NCI-H69 (cell line): ENCODE measurements at places on chromosomes 5 and 9.

DNA sequence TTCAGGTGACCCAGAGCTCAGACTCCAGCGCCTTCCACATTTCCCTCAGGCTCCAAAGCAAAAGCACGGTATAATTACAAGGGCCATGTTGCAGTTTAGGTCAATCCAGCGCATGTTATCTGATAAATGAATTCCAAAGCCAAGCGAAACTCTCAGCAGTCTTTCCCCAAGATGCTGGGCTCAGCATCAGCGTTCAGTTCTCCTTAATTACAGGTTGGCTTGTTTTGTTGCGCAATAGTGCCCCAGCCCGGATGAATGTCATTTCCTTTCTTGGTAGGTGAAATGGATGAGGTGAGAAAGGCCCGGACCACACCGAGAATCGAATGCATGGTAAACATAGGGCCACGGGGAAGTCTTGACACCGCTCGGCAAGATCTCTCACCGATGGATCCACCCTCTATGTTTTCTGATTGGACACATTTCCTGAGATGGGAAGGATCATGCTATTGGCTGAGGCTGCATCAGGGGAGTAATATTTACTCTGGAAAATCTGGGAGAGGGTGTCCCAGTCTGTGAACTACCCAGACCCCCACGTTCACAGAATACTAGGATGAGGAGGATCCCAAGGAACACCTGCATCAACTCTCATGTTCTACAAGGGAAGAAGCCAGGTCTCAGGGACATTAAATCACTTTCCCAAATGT, 221.2 kb upstream of the ANKRD55 start:
- DNase-seq, result peak; percentile 64

DNA sequence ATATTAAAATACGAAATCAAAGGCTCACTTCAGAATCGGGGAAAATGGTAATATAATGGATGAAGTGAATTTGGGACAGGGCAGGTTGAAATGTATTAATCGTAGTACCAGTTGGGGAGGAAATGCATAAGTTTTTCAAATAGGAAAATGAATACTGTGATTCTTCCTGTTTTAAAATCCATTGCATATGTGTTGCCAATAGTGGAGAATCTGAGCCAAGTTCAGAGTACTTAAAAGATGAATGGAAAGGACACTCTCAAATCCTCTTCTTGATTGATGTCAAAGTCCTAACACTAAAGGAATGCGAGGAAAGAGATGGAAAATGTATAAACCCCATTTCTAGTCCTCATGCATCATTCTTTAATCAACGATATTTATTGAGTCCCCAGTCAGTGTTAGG, 160.9 kb upstream of the CCNG1 start:
- no peak for DNase-seq

- DNase-seq, result no peak
Measured at GRCh38 chr9:130536701-130537107, 42.7 kb upstream of the FUBP3 start.

DNA sequence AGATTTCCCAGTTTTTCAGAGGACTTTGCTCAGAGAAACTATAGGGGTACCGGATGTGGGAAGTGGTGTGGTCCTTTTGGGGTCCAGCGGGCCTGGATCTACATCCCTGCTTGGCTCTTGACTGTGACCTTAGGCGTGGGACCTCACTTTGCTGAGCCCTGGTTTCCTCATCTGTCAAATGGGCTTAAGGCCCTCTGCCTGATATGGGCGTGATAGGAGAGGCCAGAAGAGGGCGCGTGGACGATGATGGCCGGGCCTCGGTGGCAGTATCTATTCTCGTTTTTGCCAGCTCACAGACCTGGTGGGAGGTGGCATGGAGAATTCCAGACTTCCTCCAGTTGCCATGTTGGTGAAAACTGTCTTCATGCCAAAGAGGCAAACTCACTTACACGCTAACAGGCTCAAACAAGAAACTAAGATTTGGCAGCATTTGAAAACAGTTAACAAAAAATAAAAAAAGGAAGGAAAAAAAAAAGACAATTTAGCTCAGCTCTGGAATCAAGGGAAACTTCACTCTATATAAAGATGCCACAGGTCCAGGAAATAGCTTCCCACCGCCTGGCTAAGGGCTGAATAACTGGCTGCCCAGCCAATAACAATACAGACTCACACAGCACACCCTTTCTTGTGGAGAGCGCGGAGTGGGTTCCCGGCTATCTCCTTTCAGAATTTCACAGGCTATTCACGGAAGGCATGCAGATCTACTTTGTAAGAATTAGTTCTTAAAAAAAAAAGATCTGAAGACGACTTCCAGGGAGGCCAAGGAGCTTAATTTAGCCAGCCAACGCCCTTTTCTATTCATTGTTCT, 1.7 kb downstream of the SH3PXD2B start:
- no peak for DNase-seq

- peak; percentile 65 for DNase-seq
Measured at GRCh38 chr5:51392689-51393199, 9.5 kb downstream of the ISL1 start.

GRCh38 chr9:38227061-38227540, 158.1 kb upstream of the SHB start:
- DNase-seq, result peak; percentile 99

DNA sequence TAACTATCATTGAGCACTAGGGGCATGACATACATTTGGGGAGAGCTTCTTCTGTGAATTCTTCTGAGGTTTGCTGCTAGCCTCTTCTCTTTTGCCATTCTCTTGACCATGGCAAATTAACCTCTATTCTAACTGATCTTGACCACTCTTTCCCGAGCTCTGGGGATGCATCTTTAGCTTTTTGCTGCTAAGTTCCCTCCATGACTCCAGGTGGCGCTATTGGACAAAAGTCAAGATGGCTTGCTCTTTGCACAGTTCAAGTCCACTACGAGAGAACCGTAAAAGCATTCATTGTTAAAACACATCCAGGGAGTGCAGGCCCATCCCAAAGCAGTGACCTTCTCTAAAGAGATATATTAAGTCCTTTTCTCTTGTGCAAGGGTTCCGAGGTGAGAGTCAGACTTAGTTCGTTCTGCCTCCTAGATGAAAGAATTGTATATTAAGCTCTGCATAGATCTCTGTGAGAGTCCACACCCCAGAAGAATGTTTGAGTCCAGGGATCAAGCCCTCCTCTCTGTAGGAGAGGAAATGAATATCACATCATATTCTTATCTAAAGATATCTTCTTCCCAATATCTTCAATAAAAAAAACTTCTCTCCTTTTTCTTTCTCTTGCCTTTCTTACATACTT, 1152.9 kb upstream of the CDH6 start:
- DNase-seq, result peak; percentile 91

DNA sequence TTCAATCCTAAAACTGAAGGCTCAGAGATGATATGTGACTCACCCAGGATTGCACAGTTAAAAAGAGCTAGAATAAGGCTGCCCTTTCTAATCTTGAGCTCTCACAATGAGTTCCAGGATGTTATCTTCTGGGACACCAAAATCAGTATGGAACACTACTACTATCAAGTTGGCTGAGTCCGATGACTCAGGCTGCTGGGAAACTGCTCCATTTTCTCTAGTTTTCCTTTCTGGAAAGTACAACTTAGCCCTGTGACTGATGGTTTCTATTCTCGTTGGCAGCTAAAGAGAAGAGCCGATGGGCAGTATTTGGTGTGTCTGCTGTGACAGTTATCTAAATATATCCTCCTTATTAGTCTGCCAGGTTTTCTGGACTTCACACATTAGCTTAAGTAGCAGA, 37.9 kb upstream of the DPYSL3 start:
- DNase-seq, result no peak

GRCh38 chr5:88659529-88660263, 223.3 kb downstream of the MEF2C start:
- no peak for DNase-seq

GRCh38 chr9:124047251-124047672, 35.7 kb downstream of the LHX2 start:
- DNase-seq, result no peak

DNA sequence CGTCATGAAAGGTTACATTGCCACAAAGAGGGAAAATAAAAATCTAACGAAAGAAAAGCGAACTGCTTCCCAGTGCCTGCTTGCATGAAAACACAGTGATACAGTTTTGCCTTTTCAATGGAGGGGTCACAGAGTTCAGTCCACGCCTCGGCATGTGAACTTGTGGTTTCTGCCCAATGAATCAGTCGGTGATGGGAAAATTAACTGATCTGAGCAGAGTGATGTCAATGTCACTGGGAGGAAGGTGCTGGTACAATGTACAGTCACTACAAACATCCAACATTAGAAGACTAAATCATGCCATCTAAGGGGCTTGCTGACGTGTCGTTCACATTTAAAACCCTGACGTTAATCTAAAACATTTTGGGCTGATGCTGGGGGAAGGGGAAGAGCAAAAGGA, 151.8 kb upstream of the MSX2 start:
- DNase-seq, result no peak

DNA sequence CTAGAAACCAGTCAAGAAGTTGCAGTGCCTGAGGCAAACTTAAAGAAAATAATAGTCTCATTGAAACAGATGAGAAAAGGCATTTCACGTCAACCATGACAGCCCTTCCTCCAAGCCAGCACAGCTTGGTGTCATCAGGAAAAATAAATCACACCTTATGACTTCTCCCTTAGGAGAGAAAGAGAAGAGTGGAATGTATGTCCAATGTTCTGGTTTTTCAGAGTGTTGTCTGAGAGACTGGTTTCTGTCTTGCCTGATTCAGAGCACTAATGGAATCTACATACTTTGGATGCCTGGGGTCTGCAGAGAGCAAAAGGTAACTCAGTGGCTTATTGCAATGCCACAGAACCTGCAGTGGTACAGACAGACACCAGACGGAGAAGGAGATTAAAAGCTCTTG, 105.5 kb upstream of the PDE4D start:
- no peak for DNase-seq

GRCh38 chr5:13865312-13865711, 79.2 kb downstream of the DNAH5 start:
- peak; percentile 17 for DNase-seq

GRCh38 chr9:88420227-88420626, 32.0 kb downstream of the SPIN1 start:
- no peak for DNase-seq
